ENCODE measurements at places on chromosomes 5 and 9. TPM values are rescaled to one million over a fixed set of nuclear protein-coding genes. Genes with fewer than 3 reads are reported as not detected.

The CORO2A gene
- total RNA-seq = 9.9 TPM

The PLK2 gene
- total RNA-seq = 307 TPM

The HDAC3 gene
- 65.8 TPM for total RNA-seq

The HRH2 gene
- 1.8 TPM for total RNA-seq

The PRLR gene
- total RNA-seq = 6.7 TPM

The C9orf50 gene
- not detected for total RNA-seq

All from type B pancreatic cell (in vitro differentiated cells).